Activated CD8-positive, alpha-beta memory T cell treated with anti-CD3 and anti-CD28 coated beads for 1 hour (primary cell): ENCODE measurements at places on chromosomes 1 and 21.

DNA sequence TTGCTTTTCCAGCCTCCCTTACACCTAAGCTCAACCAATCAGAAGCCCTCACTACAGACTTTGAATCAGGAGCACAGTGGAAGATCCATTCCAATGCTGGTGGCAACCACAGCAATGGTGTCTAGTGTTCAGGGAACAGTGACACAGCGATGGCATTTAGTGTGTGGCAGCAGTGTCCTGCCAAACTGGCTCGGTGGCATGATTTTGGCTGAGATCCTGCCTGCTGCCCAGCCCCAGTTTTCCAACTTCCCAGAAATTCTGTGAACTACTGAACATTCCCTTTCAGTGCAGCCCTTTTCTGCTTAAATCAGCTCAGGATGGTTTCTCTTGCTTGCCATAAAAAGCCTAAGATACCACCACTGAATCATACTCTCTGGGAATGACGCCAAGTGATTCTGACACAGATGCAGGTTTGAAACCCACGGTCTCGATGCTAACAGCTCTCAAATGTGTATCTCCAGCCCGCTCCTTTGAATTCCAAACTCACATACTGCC, 8.8 kb downstream of the ASAP3 start:
- no peak for DNase-seq

- DNase-seq = no peak
Measured at GRCh38 chr1:168127503-168127902, 9.2 kb downstream of the GPR161 start.

DNA sequence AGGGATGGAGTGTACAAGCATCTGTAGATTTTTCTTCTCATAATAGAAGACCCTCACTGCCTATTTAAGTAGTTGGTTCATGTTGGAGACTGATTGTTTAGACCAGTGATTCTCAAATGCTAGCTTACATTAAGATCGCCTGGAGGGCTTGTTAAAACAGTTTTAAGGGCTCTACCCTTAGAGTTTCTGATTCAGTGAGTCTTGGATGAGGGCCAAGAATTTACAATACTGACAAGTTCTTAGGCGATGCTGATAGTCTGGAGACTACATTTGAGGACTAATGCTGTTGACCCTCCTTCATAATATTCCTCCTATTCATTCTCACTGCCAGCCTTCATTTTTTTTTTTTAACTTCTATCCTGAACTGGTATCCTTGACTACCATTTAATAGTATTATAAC, 15.2 kb upstream of the AGO3 start:
- no peak for DNase-seq

GRCh38 chr21:26715878-26716506, 129.2 kb downstream of the ADAMTS1 start:
- no peak for DNase-seq

DNA sequence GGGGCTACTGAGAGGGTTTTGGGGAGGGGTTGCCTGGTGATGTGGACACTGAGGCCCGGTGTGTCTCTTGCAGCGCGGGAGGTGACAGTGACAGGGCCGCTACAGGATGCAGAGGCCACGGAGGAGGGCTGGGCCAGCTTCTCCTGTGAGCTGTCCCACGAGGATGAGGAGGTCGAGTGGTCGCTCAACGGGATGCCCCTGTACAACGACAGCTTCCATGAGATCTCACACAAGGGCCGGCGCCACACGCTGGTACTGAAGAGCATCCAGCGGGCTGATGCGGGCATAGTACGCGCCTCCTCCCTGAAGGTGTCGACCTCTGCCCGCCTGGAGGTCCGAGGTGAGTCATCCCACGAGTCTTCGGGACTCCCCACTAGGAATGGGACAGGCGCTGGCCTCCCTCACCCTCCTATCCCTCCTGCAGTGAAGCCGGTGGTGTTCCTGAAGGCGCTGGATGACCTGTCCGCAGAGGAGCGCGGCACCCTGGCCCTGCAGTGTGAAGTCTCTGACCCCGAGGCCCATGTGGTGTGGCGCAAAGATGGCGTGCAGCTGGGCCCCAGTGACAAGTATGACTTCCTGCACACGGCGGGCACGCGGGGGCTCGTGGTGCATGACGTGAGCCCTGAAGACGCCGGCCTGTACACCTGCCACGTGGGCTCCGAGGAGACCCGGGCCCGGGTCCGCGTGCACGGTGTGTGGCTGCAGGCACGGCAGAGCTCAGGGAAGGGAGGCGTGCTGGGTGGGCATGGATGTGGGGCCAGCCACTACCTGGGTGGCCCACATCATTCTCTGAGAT, 72.5 kb downstream of the OBSCN start:
- DNase-seq = no peak

- DNase-seq = no peak
Measured at GRCh38 chr21:42921927-42922326, 3.5 kb downstream of the ERVH48-1 start.

GRCh38 chr21:40706176-40706575, 140.8 kb downstream of the DSCAM start:
- DNase-seq = no peak

GRCh38 chr1:184646824-184647223, 107.8 kb downstream of the EDEM3 start:
- DNase-seq = no peak

- DNase-seq = no peak
Measured at GRCh38 chr21:34364921-34365320, 1.1 kb downstream of the KCNE2 start.

DNA sequence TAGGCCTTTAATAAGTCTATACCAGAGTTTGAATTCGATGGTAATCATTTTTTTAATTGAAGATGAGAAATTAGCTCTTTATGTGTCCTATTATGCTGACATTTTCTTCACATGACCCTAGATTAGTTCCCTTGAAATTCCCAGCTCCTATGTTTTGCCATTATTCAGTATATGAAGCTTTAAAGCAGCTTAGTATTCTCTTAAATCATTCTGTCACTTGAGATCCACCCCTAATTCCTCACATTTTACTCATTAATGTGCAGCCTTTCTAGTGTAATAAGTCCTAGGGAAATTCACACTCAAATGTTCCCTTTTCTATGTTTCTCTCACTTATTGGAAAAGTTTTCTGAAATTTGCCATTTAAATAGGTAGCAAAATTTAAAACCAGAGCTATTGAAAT, 704.5 kb upstream of the B3GALT2 start:
- no peak for DNase-seq

- no peak for DNase-seq
Measured at GRCh38 chr1:34320053-34320669, 143.5 kb downstream of the C1orf94 start.
